T-helper 2 cell (primary cell): ENCODE measurements at places on chromosomes 4 and X.

- DNase-seq: peak; percentile 41
These were observed 989 bp downstream of the N4BP2 start for GRCh38 chr4:40057586-40058091.

- no peak for DNase-seq
These were observed 52.3 kb downstream of the IL1RAPL2 start for GRCh38 chrX:104618106-104618895.

DNA sequence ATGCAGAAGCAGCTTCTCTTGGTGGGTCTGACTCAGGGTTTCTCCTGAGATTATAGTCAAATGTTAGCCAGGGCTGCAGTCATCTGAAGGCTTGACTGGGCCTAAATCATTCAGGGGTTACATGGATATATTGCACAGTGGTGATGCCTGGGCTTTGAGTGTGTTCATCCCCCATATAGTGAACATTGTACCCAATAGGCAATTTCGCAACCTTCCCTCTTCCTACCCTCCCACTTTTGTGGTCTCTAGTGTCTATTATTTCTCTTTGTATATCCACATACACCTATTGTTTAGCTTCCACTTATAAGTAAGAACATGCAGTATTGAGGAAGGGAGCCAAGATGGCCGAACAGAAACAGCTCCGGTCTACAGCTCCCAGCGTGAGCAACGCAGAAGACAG is 90.3 kb upstream of the CAMK2D start:
- DNase-seq: no peak

DNA sequence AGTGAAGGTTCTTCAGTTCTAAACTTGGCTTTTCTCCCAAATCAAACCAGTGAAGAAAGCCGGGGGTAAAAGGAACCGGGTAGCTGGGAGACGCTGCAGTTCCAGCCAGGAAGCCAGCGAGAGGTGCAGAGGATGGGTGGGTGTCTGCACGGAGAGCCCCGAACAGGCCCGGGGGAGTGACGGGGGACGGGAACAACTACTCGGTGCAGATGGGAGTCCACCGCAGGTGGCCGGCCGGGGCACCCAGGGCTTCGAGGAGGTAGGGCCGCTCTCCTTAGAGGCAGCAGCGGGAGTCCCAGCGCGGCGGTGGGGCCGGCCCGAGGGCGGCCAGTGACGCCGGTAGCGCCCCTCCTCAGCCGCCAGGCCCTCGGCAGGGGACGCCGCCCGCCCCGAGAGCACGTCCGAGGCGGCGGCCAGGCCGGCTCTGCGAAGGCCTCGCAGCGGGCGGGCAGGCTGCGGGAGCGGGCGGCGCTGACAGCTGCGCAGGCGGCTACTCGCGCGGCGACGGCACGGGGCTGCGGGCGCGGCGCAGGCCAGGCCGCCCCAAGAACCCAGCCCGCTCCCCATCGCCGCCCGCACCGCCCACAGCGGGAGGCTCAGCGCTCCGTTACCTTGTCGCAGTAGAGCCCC is 449 bp downstream of the FBXL5 start:
- peak; percentile 2 for DNase-seq

DNA sequence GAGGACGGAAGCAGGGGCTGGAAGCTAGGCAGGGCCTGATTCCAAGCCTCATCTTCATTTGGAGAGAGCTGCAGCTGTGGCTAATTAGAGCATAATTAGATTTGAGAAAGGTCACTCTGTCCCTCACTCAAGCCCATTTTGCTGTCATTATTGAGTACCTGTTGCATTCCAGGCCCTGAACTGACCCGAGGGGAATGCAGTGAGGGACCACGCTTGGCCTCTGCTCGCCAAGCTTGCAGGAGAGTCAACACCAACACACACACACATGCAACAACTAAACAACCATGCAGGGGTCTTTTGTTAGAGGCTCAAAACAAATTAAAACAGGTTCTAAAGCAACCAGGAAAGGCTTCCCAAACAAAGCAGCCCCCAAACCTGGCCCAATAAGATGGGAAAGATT is 52.7 kb upstream of the MAMLD1 start:
- DNase-seq: no peak

- DNase-seq: no peak
These were observed 309.5 kb downstream of the TMA16 start for GRCh38 chr4:163804001-163804400.

DNA sequence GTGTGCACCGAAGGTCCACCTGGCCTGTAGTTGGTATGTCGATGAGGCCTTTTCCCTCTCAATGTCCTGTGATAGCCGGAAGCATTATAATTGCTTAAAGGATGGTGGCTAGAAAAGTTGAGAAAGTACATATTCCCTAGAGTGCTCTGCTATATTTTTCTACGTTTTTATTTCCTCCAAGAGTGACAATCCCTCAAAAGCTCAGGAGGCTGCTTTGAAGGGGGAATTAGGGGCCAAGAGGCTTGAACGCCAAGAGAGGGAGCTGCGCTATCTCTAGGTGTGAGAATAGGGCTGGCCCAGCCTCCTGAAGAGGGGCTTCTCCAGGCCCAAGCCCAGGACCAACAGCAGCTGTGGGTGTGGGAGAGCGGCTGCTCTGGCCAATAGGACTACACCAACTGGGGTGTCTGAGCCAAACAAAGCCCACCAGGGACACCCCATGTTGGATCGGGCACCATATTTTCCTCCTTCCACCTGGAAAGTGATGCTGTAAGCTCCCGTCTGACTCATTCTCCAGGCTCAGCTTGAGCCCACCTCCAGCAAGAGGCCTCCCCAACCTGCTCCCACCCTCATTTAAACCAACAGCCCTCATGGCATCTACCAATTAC is 124.0 kb downstream of the IRF2 start:
- DNase-seq: no peak

GRCh38 chr4:87073199-87074120 is 138.6 kb downstream of the AFF1 start:
- DNase-seq: peak; percentile 25

GRCh38 chr4:90958256-90958895 is 831.2 kb downstream of the CCSER1 start:
- DNase-seq: no peak

DNA sequence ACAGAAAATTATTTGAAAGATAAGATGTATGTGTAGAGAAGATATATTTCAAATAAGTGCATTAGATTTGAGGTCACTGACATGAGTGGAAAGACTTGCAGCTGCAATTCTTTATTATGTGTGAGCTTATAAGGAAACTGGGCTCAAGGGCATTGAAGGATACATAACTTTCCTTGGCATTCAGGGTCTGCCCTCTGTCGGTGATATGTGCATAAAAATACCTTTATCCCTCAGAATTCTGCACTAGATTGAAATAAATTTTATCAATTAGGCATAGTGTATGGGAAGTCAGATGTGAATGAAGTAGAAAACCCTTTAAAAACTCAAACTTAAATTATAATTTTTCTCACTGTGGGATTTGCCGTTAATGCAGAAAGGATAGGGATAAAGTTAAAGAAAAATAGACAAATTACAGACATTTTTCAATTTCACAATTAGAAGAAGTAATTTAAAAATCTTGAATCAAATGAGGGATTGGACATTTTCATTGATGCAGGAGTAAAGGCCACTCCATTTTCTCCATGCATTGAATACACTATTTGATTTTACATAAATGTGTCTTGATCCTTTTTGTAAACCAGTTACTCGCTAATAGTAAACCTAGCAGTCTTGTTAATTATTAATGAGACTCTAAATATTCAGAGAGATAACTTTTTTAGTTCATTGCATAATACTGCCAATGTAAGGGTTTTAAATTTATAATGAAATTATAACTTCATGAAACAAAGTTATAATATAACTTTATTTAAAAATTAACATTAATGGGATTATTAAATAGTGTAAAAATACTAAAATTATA is 21.0 kb upstream of the ETNPPL start:
- DNase-seq: no peak

GRCh38 chrX:41350976-41351569 is 17.1 kb downstream of the DDX3X start:
- DNase-seq: no peak

DNA sequence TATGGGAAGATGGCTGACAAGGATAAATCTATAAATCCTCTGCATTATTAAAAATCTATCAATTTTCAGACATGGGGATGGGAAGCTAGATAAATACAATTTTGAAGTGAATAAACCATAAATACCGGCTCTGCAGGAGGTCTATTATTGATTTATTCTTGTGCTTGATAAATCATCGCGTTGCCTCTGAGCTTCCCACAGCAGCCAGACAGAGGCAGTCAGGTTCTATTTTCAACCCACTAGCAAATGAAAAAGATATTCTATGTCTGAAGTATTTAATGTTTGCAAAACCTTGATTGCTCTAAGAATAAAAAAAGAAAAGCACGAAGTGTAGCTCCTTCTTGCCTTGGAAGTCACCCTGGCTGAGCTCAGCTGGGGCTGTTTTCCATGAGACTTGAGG is 216.2 kb downstream of the DHRSX start:
- DNase-seq: no peak

- peak; percentile 27 for DNase-seq
These were observed 183.7 kb upstream of the BCOR start for GRCh38 chrX:40281336-40282005.

GRCh38 chr4:4837316-4837715 is 22.1 kb upstream of the MSX1 start:
- no peak for DNase-seq

GRCh38 chr4:173333658-173334084 is 487 bp downstream of the HMGB2 start:
- peak; percentile 37 for DNase-seq

GRCh38 chr4:153485860-153486259 is 19.7 kb downstream of the TMEM131L start:
- DNase-seq: no peak

DNA sequence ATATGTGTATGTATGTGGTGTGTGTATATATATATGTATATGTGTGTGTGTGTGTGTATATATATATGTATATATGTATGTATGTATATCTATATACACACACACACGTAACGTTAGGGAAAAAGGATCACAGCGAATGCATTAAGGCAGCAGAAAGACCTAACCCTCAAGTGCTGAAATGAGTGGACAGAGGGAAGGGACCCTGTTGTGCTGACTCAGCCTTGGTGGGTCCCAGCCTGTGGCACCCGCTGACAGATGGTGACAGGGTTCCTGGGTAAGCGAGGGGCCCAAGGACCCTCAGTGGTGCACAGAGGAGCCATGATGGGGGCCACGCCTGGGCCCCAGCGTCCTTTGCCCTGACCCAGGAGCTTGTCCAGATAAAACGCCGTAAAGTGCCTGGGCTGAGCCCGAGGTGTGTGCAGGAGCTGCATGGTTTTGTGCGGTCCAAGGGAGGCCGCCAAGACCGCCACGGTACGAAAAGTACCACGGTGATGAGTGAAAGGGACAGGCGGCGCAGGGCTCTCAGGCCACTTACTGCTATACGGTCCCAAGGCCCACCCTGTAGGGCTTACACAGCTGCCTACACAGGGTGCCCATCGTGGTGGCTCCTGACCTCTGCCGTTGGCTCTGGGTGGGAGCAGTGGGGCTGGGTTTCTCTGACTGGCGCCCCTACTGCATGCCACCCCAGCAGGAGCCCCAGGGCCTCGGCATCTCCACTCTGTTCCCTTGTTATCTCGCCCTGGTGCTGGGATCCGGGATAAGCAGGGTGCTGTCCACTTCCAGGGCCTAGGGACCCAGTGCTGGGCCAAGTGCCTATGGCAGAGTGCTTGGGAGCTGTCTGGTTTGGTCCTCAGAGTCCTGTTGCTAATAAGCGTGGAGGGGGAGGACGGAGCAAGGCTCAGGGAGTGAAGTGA is 10.0 kb downstream of the SH3BP2 start:
- no peak for DNase-seq

GRCh38 chrX:33726281-33727160 is 405.6 kb downstream of the FAM47A start:
- DNase-seq: no peak

GRCh38 chrX:20965270-20966044 is 408.8 kb upstream of the CNKSR2 start:
- DNase-seq: no peak

GRCh38 chr4:94700298-94700697 is 57.5 kb upstream of the BMPR1B start:
- DNase-seq: no peak

DNA sequence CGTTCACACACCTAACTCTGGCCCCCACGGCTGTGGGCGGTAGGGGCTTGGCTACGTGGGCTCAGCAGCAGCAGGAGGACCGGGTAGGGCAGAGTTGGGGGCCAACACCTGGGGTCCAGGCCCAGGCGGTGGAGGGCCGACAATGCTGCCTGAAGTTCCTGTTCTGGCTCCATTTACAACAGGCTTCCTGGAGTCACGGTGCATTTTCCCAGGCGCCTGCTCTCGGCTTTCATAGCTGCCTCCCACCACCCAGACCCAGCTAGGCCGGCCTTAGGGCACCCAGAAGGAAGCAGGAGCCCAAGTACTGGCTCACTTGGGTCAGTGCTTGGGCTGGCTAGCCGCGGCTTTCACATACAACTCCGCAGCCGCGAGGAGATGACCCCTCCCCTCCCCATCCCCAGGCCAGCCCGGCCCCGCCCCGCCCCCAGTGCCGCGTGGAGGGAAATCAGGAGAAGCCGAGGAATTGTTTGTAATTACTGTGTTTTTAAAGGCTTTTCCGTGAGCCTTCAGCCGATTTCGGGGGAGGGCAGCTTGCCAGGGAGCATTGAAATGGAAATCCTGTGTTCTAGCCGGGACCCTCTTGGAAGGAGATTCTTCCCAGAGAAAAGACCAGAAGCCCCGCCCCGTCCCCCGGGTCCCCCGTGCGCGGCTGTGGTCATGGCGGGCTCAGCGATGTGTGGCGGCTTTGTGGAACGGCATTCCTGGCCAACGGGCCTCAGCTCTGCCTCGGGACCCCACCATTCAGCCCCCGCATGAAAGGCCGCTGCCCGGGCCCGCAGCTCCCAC is 28.5 kb downstream of the PJA1 start:
- DNase-seq: no peak

- DNase-seq: no peak
These were observed 13.7 kb downstream of the PPP2R3B start for GRCh38 chrX:372856-373640.
